ENCODE measurements at places on chromosomes 7 and 10. TPM values are rescaled to one million over a fixed set of nuclear protein-coding genes. Genes with fewer than 3 reads are reported as not detected.

Gene CXCL12
- 11.1 TPM for polyA plus RNA-seq

Gene LIPF
- polyA plus RNA-seq: not detected

Gene HK1
- 55.4 TPM for polyA plus RNA-seq

Gene ITPRID1
- polyA plus RNA-seq: 0.71 TPM

Gene COL13A1
- 5.8 TPM for polyA plus RNA-seq

Gene AKR1D1
- 8.1 TPM for polyA plus RNA-seq

Gene CACUL1
- 44.3 TPM for polyA plus RNA-seq

Gene ECHDC3
- 8.8 TPM for polyA plus RNA-seq

Gene PRPS1L1
- not detected for polyA plus RNA-seq

Gene DGKI
- polyA plus RNA-seq: 2.4 TPM

Data from hepatocyte (in vitro differentiated cells).